ENCODE measurements at places on chromosomes 13 and 19.

DNA sequence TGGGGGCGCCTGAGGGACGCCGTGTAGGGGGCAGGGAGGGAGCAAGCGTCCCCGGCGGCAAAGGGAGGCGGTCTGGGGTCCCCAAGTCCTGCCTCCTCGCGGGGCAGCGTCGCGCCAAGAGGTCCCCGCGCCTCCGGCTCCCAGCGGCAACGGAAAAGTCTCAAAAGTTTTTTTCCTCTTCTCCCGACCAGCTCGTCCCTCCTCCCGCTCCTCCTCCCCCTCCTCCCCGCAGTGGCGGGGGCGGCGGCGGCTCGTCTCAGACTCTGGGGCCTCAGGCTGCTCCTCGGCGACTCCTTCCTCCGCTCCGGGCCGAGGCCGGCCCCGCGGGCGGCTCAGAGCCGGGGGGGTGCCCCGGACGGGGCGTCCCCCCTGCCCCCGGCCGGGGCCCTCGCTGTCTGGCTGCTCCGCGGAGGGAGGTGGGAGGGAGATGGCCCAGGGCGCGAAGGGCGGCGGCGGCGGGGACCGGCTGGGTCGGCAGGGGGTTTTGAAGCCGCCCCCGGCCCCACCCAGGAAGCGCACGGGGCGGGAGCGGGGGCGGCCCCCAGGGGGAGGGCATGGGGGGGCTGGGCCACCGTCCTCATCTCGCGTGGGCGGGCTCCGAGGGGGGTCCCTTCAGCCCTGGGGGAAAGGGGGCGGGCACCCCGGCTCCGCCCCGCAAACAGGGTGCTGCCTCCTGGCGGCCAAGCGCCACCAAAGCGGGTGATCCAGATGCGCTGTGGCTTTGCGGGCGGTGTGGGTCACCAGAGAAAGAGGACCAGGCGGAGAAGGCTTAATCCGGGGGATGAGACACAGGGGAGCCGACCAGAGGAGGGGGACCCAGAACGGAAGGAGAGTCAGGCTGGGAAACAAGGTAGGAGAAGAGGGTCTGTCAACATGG is at the start of gene TGFB1:
Gene TGFB1 (minus strand): TSS at position 457 of the 877 bp plus-strand sequence. CDS start 878 bp downstream, outside the sequence.
- peak; percentile 89 for DNase-seq

GRCh38 chr19:50658441-50659317 is 9.4 kb downstream of the C19orf81 start:
- peak; percentile 3 for DNase-seq

- DNase-seq, result no peak
Observed at GRCh38 chr19:47111006-47111621, 2.5 kb downstream of the ZC3H4 start.

GRCh38 chr19:17333611-17334413 is 843 bp downstream of the ANO8 start:
- peak; percentile 87 for DNase-seq

DNA sequence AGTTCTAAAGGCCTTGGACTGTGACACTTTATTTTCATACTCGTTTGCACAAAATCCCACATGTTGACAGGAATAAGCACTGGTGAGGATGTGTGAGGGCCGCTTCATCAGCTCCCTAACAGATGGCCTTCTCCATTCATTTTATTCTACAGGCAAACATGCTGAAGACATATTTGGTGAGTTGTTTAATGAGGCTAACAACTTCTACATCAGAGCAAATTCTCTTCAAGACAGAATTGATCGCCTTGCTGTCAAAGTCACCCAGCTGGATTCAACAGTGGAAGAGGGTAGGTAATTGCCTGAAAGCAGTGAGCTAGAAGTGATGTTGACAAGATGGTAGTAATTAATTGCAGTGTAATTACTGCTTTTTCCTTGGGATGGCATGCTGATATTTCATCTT is 95.7 kb downstream of the GPR12 start:
- DNase-seq, result no peak

DNA sequence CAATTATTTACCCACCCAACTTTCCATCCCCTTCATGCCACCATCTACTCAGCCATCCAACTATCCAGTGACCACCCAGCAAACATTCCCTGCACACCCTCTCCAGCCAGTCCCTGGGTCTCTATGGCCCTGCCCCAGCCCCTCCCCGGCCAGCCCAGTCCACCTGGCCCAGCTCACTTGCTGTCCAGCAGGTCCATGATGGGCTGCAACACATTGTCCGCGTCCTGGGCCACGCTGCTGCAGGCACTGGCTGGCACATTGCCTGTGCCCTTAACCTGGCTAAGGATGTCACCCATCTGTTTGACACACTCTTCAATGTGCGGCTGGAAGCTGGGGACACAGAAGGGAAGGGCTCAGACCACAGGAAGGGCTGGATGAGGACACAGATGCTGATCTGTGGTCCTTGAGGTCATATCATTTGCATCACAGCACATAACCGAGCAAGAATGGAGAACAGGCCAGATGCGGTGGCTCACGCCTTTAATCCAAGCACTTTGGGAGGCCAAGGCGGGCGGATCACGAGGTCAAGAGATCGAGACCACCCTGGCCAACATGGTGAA is 61.6 kb downstream of the UNC13A start:
- DNase-seq, result no peak

DNA sequence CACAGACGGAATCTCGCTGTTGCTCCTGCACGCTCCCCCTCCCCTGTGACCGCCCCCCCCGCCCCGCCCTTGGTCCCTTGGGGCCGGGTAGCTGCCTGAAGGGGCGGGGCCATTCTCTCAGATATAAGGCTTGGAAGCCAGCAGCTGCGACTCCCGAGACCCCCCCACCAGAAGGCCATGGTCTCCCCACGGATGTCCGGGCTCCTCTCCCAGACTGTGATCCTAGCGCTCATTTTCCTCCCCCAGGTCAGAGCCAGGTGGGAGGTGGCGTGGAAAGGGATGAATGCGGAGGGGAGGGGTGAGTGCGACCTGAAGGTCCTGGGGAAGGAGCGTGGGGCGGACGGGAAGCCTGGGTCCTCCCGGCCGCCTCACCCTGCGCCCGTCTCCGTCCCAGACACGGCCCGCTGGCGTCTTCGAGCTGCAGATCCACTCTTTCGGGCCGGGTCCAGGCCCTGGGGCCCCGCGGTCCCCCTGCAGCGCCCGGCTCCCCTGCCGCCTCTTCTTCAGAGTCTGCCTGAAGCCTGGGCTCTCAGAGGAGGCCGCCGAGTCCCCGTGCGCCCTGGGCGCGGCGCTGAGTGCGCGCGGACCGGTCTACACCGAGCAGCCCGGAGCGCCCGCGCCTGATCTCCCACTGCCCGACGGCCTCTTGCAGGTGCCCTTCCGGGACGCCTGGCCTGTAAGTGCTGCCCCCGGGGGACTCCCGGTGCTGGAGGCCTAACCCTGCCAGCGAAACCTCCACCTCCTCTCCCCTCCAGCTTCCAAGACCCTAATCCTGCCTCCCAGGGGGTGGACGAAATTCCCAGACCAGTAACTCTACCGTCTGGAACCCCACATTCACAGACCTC is at the start of gene DLL3:
Gene DLL3 (plus strand): TSS at position 150 of the 845 bp plus-strand sequence. CDS start 28 bp downstream, at position 178.
- DNase-seq, result no peak

GRCh38 chr13:73851104-73851503 is 283.1 kb downstream of the KLF12 start:
- no peak for DNase-seq

All from astrocyte of the spinal cord (primary cell).